Hematopoietic multipotent progenitor cell treated with erythropoietin and hydrocortisone succinate and interleukin-3 and kit ligand, for 6 days (in vitro differentiated cells): ENCODE measurements at places on chromosomes 13 and 19.
A peak's percentile ranks its signal among the peaks of the same experiment; 100 is the strongest.

- DNase-seq = peak; percentile 30
These were observed 38.0 kb downstream of the ADGRE1 start for GRCh38 chr19:6925386-6925785.

GRCh38 chr19:47058621-47059022 lies 10.2 kb upstream of the TMEM160 start:
- no peak for DNase-seq

GRCh38 chr19:8158411-8159074 lies 9.2 kb upstream of the FBN3 start:
- DNase-seq = peak; percentile 95

DNA sequence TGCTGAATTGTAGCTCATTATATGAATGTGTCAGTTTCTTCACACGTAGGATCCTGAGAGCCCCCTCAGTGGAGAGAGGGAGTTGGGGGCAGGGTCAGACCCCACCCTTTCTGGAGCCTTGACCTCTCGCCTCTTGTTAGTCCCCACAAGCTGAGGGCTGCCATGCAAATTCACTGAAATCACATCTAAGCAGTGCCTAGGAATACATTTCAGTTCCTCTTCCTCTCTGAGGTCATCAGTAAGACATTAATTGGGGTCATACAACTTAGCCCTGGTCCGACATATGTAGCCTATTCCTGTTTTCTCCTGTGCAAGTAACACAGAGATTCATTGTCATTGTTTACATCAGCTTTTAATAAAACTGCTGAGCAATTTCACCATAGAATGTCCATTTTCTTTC lies 30.0 kb downstream of the MYO9B start:
- no peak for DNase-seq

DNA sequence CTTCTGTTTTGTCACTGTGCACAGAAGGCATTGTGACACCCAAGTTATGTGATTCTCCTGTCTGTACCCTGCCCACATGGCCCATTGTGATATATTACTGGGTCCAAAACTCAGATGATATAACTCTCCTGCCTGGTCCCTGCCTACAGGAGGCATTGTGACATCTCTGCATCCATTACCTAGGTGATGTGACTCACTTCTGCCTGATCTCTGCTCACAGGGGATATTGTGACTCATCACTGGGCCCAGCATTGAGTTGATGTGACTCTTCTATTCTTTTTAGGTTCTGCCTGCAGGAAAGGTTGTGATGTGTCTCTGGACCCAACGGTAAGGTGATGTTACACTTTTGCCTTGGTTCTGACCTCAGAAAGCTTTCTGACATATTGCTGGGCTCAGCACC lies 67.9 kb upstream of the ZNF724 start:
- no peak for DNase-seq
